ENCODE measurements at places on chromosomes 6 and 20.
A peak's percentile ranks its signal among the peaks of the same experiment; 100 is the strongest.

- no peak overlapping the region for H3K27ac ChIP-seq
- peaks cover 7% of the 10 kb centered on the region for H3K36me3 ChIP-seq
- H3K4me3 ChIP-seq, result no peak overlapping the region
These were observed 9.7 kb downstream of the MAP1LC3A start for GRCh38 chr20:34567892-34568865.

- H3K4me3 ChIP-seq, result no peak overlapping the region
- H3K27ac ChIP-seq, result no peak overlapping the region
- H3K27me3 ChIP-seq, result no peaks in the 10 kb centered on the region
- DNase-seq, result no peak
- no peaks in the 10 kb centered on the region for H3K4me1 ChIP-seq
- H3K36me3 ChIP-seq, result no peaks in the 10 kb centered on the region
These were observed 830.9 kb upstream of the GJE1 start for GRCh38 chr6:141301779-141302178.

DNA sequence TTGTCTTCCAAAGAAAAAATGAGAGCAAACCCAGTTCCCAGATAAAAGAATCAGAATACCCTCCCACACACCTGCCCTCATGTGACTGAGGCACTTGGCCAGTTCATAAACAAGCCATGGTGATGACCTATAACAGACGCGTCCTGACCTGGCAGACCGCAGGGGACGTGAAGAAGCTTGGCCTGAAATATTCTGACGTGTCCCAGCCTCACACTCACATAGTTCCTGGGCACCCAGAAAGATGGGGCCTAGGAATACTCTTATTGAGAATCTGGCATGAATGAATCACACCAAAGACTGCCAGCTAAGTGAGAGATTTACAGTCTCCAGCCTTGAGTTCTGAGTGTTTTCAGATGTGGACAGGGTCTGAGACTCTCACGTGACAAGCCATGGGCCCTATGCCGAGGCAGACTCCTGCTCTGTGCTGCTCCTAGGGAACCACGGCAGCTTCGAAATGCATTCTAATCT, 17.2 kb upstream of the MAP3K4 start:
- H3K36me3 ChIP-seq, result no peaks in the 10 kb centered on the region
- peaks cover 9% of the 10 kb centered on the region for H3K27me3 ChIP-seq
- no peak overlapping the region for H3K4me3 ChIP-seq
- no peak overlapping the region for H3K27ac ChIP-seq
- H3K4me1 ChIP-seq, result no peaks in the 10 kb centered on the region

DNA sequence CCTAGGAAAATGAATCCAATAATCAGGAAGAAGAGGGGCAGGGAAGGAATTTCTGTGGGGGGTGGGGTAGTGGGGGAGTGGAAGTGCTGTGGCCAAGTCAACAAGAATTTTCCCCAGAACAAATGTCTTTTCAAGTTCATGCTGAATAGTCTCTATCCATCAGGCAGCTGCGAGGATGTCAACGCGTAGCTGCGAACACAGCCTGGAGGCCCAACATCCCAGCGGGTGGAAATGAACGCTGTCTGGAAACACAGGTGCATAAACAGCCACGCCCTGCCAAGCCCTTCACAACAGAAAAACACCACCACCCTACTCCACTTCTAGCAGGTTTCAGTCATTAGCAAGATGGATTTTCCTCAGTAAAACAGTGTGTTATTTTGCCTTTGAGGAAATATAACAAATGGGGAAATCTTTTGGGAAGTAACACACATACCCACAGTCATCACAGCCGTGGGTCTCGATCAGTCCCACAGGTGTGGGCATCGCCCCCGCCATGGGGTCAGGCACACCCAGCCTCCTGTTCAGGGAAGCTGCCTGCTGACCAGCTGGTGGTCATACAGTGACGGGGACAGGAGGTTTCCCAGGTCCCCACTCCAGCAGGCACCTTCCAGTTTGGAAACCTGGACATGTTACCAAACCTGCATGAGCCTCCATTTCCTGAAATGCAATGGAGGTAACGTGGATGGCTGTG, 112.1 kb upstream of the THBS2 start:
- no peak overlapping the region for H3K27ac ChIP-seq
- H3K36me3 ChIP-seq, result no peaks in the 10 kb centered on the region
- no peaks in the 10 kb centered on the region for H3K27me3 ChIP-seq
- no peak for DNase-seq

- H3K4me1 ChIP-seq, result no peaks in the 10 kb centered on the region
- H3K36me3 ChIP-seq, result peaks cover 5% of the 10 kb centered on the region
- H3K27me3 ChIP-seq, result no peaks in the 10 kb centered on the region
- DNase-seq, result no peak
- no peak overlapping the region for H3K4me3 ChIP-seq
These were observed 111.2 kb downstream of the CDK19 start for GRCh38 chr6:110703906-110704594.

GRCh38 chr6:51029561-51029960, 210.9 kb downstream of the TFAP2B start:
- H3K4me3 ChIP-seq, result no peak overlapping the region
- no peaks in the 10 kb centered on the region for H3K36me3 ChIP-seq
- no peak for DNase-seq
- H3K27me3 ChIP-seq, result no peaks in the 10 kb centered on the region
- no peak overlapping the region for H3K27ac ChIP-seq

DNA sequence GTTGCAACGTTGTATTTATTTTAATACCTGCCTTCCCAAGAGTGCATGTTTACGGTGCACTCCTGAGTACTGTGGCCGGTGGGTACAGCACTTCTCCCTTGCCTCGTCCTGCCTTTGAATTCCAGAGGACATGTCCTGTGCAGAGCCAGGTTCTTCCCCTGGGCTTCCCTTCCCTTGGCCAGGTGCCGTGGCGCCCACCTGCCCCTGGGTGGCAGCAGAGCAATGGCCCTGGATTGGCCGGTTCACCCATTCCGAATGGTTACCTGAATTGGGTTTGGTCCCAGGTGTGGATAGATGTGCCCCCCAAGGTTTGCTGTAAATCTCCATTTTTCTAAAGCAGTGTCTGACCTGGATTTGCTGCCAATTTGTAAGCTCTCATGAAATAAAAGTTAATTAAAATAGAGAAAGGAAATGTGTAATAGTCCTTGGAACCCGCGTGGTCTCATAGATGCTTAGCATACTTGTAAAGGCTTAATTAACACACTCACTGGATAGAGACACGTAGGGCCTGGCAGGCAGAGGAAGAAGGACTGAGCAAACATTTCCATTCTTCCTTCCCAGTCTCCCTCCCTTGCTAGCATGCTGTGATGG, 40.6 kb downstream of the DTD1 start:
- H3K27me3 ChIP-seq, result no peaks in the 10 kb centered on the region
- no peak overlapping the region for H3K4me3 ChIP-seq
- H3K4me1 ChIP-seq, result peaks cover 2% of the 10 kb centered on the region
- H3K36me3 ChIP-seq, result peaks cover 12% of the 10 kb centered on the region

GRCh38 chr20:35264755-35265154, 13.2 kb downstream of the MMP24OS start:
- peaks cover 17% of the 10 kb centered on the region for H3K36me3 ChIP-seq
- no peaks in the 10 kb centered on the region for H3K27me3 ChIP-seq
- H3K4me1 ChIP-seq, result peaks cover 6% of the 10 kb centered on the region

- no peaks in the 10 kb centered on the region for H3K27me3 ChIP-seq
- DNase-seq, result no peak
- H3K4me3 ChIP-seq, result no peak overlapping the region
- H3K27ac ChIP-seq, result peak overlapping the region; percentile 52
- peaks cover 20% of the 10 kb centered on the region for H3K4me1 ChIP-seq
These were observed 9.3 kb downstream of the PSMA7 start for GRCh38 chr20:62133864-62134263.

GRCh38 chr20:38139977-38140753, 24.9 kb downstream of the TGM2 start:
- H3K27me3 ChIP-seq, result no peaks in the 10 kb centered on the region
- DNase-seq, result no peak

GRCh38 chr6:106106276-106107042, 20.3 kb downstream of the PRDM1 start:
- no peak overlapping the region for H3K27ac ChIP-seq
- DNase-seq, result no peak
- no peaks in the 10 kb centered on the region for H3K27me3 ChIP-seq
- peaks cover 56% of the 10 kb centered on the region for H3K4me1 ChIP-seq

DNA sequence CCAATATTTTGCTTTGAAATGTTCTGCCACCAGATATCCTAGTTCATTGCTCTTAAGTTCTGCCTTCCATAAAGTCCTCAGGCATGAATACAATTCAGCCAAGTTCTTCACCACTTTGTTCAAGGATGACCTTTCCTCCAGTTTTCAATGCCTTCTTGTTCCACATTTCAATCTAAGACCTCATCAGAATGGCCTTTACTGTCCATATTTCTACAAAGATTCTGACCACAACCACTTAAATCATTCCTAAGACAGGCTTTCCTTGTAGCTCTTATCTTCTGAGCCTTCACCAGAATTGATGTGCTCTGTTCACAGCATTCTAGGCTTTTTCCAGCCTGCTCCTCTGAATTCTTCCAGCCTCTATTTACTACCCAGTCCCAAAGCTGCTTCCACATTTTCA, 319.0 kb downstream of the HACE1 start:
- H3K27ac ChIP-seq, result no peak overlapping the region
- H3K4me3 ChIP-seq, result no peak overlapping the region
- no peak for DNase-seq
- H3K4me1 ChIP-seq, result no peaks in the 10 kb centered on the region

GRCh38 chr6:10733863-10734262, 11.0 kb downstream of the TMEM14C start:
- H3K4me1 ChIP-seq, result no peaks in the 10 kb centered on the region
- no peaks in the 10 kb centered on the region for H3K27me3 ChIP-seq
- no peak for DNase-seq
- H3K27ac ChIP-seq, result no peak overlapping the region
- H3K4me3 ChIP-seq, result no peak overlapping the region

DNA sequence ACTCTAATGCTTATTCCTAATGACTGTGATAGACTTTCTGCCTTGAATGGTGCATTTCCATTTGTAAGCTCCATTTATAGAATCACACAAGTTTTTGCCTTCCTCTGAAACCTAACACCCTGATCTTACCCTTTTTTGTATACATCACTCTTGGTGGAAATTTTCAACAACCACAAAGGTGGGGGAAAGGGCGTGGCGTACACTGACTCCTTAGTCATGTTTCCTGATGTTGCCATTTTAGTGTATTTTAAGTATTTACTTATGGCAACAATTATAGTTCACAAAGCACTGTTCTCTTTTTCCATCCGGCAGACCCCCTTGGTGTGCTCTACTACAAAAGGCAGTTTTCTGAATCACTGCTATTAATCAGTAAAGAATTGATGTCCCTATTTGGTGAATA, 92.0 kb downstream of the ATXN1 start:
- peaks cover 59% of the 10 kb centered on the region for H3K4me1 ChIP-seq
- H3K27ac ChIP-seq, result peak overlapping the region; percentile 97
- DNase-seq, result peak; percentile 92
- H3K36me3 ChIP-seq, result peaks cover 44% of the 10 kb centered on the region
- H3K4me3 ChIP-seq, result peak overlapping the region; percentile 80
- H3K27me3 ChIP-seq, result no peaks in the 10 kb centered on the region

GRCh38 chr6:64225503-64225902, 589.9 kb downstream of the PHF3 start:
- H3K27me3 ChIP-seq, result no peaks in the 10 kb centered on the region
- H3K36me3 ChIP-seq, result no peaks in the 10 kb centered on the region
- no peak overlapping the region for H3K27ac ChIP-seq
- no peaks in the 10 kb centered on the region for H3K4me1 ChIP-seq
- DNase-seq, result no peak
- no peak overlapping the region for H3K4me3 ChIP-seq

DNA sequence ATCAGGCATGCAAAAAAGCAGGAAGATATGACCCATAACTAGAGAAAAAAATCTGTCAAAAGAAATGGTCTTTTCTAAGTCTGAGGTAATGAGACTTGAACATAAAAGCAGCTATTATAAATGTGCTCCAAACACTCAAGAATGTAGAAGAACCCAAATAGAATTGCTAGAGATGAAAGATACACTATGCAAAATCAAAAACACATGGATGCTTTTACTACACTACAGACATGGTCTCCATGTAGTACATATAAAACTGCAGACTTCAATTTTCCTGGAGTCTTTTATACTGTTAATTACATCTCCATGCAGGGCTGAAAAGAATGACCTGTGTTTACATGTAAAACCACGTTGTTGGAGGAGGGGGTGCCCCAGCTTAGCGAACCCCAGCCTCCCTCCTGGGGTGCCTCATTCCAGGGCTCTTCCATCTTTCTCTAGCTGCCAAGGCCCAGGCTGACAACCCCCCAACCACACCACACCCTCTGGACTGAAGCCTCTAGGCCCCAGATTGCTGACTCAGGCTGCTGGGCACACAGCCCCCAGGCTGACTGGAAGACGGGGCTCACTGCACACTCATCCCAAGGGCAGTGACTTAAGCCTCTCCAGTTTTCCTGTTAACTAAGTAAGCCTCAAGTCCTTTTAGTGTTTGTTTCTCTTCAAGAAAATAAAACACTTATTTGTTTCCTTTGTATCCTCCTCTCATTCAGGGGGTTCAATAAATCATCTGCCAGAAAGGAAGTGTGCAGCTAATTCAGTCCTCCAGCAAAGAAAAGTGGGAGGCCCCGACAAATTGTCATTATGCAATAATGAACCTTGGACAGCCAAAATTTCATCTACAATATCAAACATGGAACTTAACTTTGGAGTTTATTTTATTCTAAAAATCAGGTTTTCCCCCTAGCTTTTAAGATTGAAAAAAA, 26.0 kb upstream of the PLAGL1 start:
- peaks cover 3% of the 10 kb centered on the region for H3K36me3 ChIP-seq
- H3K4me1 ChIP-seq, result peaks cover 11% of the 10 kb centered on the region
- H3K27me3 ChIP-seq, result peaks cover 7% of the 10 kb centered on the region
- DNase-seq, result no peak
- no peak overlapping the region for H3K4me3 ChIP-seq

GRCh38 chr20:62828511-62829230, 11.8 kb downstream of the COL9A3 start:
- no peaks in the 10 kb centered on the region for H3K36me3 ChIP-seq
- H3K4me1 ChIP-seq, result peaks cover 7% of the 10 kb centered on the region
- DNase-seq, result no peak
- no peak overlapping the region for H3K4me3 ChIP-seq

GRCh38 chr6:162488444-162488843, 239.1 kb downstream of the PRKN start:
- no peak for DNase-seq
- H3K4me1 ChIP-seq, result no peaks in the 10 kb centered on the region
- H3K27me3 ChIP-seq, result no peaks in the 10 kb centered on the region
- H3K27ac ChIP-seq, result no peak overlapping the region
- H3K4me3 ChIP-seq, result no peak overlapping the region
- H3K36me3 ChIP-seq, result no peaks in the 10 kb centered on the region

DNA sequence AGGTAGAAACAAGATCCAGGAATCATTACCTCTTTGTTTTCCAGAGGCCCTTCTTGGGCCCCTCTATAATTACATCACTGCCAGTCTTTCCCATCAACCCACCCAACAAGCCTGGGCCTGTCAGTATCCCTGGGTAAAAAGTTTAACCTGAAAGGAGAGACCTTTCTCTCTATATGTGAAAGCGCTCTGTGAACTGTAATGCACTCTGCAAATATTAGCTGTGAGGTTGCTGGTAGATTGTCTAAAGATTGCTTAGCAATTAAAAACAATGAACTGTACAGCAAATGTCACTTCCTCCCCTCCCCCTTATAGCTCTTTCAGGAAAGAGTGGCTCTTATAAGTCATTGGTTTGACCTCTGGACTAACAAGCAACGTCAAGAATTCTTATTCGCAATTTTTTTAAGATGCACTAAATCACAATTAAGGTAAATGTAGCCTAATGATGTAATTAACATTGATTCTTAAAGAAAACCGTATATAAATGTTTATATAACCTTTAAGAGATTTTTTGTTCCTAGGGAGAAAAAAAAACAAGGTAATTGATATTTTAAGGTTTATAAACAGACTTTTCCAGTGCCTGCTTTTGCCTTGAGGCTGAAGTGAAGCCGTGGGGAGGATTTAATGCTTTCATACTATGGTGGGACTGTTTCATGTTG, 18.4 kb downstream of the ECT2L start:
- no peak overlapping the region for H3K4me3 ChIP-seq
- H3K27ac ChIP-seq, result no peak overlapping the region
- DNase-seq, result no peak
- peaks cover 25% of the 10 kb centered on the region for H3K4me1 ChIP-seq
- peaks cover 2% of the 10 kb centered on the region for H3K27me3 ChIP-seq

Measured in activated CD4-positive, alpha-beta T cell treated with anti-CD3 and anti-CD28 coated beads, Interleukin-2, amount 10 ng/mL, durations not matched to agents 24 days and 14 days (primary cell).